Stimulated activated CD8-positive, alpha-beta memory T cell treated with anti-CD3 and anti-CD28 coated beads, Interleukin-4, amount 100 ng/mL, for 4 hours (primary cell): ENCODE measurements at places on chromosomes 6 and 20.

GRCh38 chr6:129114636-129115391 lies 231.9 kb downstream of the LAMA2 start:
- no peak for DNase-seq

DNA sequence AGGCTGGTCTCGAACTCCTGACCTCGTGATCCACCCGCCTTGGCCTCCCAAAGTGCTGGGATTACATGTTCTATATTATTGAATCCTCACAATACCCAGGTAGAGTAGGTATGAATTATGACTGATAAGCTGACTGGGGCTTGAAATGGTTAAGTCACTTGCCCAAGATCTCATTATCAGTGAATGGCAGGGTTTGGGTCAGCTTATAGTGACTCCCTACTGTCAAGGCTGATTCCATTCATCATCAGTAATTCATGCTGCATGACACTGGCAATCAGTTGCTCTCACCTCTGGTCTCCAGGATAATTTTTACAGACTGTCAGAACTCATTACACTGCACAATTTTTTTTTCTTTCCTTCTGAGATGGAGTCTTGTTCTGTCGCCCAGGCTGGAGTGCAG lies 127.6 kb downstream of the KIF13A start:
- DNase-seq = no peak

DNA sequence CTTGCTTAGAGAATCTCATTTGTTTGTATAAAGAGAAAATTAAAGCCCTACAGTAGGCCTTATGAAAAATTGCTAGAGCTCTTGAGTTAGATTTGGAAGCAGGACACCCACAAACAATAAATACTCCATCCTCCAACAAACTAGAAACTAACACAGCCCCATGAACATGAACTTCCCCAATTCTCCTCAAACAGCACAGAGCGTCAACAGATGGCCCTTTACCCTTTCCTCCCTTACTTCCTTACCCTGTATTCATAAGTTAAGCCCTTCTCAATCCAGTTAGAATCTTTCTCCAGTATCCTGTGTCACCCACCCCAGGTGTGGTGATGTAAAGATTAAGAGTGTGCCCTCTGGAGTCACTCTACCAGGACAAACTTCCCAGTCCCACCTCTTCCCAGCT lies 113.7 kb downstream of the UNC5CL start:
- DNase-seq = no peak

- DNase-seq = no peak
Measured at GRCh38 chr6:158439255-158439654, 120.6 kb upstream of the TMEM181 start.

GRCh38 chr20:63129991-63130657 lies 85.8 kb downstream of the YTHDF1 start:
- no peak for DNase-seq

DNA sequence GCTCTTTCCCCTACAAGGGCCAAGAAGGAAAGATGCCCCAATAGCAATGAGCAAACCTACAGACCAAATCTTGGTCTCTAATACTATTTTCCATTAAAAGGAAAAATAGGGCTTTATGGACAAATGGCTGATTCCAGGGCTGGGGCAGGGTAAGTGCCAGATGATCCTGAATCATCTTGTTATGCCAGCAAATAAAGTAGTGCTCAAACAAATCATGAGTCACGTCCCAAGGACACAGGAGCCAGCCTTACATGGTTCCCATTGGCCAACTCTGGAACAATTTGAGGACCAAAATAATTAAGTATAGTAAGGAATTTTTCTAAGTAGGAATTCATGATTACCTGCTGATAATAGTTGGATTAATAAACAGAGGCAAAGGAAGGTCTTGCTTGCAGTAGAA lies 53.2 kb upstream of the NKX2-4 start:
- no peak for DNase-seq

DNA sequence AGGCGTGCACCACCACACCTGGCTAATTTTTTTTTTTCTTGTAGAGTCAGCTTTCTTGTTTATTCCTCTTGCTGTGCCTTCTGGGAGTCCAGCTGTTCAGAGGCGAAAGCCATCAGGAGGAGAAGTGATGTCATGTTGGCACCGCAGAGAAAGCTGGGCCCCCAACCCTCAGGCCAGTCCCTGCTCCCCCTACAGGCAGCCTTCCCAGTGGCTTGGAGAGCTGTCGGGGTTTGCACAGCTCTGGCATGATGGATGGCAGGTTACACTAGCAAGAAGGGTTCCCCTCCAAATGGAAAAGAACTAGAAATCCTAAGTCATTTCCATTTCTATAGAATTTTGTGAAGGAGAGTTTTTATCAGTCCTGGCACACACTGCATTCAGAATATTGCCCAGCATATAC lies 72.6 kb downstream of the C6orf52 start:
- DNase-seq = no peak

DNA sequence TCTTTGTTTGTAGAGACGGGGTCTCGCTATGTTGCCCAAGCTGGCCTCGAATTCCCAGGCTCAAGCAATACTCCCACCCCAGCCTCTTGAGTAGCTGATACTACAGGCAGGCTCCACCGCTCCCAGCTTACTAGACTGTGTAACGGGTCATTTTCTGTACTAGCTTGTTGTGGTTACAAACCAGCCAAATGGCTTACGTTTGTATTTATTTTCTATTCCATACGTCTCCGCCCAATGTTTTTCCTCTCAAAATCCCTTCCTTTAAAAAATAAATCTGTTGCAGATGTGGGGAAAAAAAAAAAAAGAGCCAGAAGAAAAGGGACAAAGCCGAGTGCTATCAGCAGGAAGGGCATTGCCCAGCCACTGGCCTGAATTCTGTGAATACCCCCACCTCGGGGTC lies 41.6 kb downstream of the PRND start:
- no peak for DNase-seq

- DNase-seq = peak; percentile 43
Measured at GRCh38 chr20:32743237-32744112, at the start of gene COMMD7. TSS of gene COMMD7 (minus strand) at chr20:32743467. CDS start at chr20:32743391, 76 bp downstream.

GRCh38 chr6:142786476-142786875 lies 158.5 kb downstream of the HIVEP2 start:
- no peak for DNase-seq

DNA sequence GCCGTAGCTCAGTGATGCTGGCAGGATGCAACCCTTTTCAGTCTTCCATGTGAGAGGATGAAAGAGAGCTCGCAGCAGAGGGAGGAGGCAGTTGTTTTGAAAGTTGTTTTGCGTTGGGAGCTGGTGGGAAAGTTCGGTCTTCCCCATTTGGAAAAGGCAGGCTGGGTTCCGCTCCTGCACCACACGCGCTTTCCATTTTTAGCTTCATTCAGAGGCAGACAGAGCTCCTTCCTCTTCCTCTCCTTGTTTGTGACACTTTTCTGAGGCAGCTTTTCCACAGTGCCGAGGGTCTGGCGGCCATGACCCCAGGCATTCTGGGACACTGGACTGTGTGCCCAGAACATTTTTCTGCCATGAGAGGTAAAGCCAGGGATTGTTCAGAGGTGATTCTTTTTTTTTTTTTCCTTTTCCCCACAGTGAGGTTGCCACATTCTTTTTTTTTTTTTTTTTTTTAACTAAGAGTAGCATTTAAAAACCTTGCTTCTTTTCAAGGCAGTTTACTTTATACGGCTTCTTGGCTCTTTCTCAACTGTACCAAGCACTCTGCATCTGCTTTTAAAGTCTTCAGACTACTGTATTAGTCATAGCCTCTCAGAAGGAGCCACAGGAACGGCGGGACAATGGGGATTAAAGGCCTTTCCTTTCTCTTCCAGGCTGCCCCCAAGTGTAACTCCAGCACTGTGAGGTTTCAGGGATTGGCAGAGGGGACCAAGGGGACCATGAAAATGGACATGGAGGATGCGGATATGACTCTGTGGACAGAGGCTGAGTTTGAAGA lies 1.6 kb downstream of the PRDM1 start:
- no peak for DNase-seq

GRCh38 chr6:18431581-18431980 lies 44.4 kb downstream of the RNF144B start:
- DNase-seq = no peak

DNA sequence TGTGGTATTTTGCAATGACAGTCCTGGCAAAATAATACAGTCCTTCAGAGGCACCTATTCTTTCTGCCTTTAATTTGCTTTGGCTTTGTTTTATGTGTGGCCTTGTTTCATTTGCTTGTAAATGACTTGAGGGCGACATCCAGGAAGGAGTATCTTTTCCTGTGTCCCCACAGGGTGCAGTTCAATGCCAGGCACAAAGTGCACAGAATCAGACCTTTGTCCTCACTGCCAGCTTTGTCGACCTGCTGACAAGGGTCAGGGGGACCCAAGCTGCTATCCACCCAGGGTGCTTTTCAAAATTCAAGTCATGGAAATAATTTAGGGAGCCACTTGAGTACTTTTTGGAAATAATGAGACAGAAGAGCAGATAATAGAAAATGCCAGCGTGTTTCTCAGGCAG lies 37.0 kb upstream of the CDKN1A start:
- no peak for DNase-seq

GRCh38 chr6:38580030-38580429 lies 59.7 kb downstream of the BTBD9 start:
- DNase-seq = no peak
